ENCODE measurements at places on chromosomes 5 and 9.
A peak's percentile ranks its signal among the peaks of the same experiment; 100 is the strongest.

GRCh38 chr9:131675437-131676022, 64.3 kb downstream of the RAPGEF1 start:
- no peak for DNase-seq

- DNase-seq, result no peak
Observed at GRCh38 chr9:95852059-95853032, 23.1 kb upstream of the ERCC6L2 start.

DNA sequence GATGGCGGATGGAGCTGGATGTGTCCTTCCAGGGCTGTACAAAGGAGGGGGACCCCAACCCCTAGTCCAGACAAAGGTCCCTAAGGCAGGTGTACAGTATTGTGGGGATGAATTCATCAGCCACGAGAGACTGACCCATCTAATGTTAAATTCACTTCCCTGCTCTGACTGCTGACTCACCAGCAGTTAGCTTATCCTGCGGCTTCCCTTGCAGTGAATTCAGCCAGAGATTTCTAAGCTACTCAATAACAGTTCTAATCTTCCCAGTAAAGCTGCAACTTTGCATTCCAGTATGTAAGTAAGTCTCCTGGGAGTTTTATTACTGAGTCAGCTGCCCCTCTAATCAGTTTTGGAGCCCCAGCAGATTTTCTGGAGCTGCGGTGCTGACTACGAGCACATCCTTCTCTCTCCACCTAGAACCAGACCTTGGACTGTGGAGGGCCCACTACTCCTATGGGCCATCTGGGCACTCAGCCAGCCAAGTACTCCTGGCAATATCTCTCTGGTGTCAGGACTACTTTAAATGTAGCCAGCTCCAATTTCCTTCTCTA, 16.1 kb downstream of the B4GALT1 start:
- DNase-seq, result peak; percentile 73

GRCh38 chr5:81884871-81885270, 87.0 kb upstream of the ATG10 start:
- DNase-seq, result no peak

DNA sequence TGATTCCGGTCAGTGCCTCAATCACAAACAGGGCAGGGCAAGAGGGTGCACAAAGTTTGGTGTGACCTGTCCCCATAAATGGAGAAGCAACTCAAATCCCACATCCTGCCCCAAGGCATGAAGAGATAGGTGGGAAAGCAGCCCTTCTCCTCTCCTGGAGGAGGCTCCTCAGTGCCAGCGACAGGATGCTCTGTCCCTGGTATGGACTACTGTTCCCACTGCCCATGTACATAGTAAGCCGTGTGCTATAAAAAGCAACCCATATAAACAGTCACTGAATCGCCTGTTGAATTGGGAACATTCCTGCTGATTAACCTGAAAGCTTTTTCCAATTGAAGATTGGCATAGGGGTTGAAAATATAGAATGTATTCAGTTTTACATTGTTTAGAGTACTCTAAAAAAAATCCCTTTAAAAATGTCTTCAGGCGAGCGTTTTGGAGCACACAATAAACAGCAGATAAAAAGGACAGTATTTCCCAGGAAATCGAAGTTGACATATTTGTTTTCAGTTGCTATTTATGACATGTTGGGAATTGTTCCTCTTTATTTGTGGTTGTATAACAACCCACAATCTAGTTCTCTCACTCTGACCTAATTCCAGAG, 513.9 kb downstream of the DIRAS2 start:
- no peak for DNase-seq

- DNase-seq, result peak; percentile 67
Observed at GRCh38 chr9:34989946-34990635, 546 bp downstream of the DNAJB5 start.

DNA sequence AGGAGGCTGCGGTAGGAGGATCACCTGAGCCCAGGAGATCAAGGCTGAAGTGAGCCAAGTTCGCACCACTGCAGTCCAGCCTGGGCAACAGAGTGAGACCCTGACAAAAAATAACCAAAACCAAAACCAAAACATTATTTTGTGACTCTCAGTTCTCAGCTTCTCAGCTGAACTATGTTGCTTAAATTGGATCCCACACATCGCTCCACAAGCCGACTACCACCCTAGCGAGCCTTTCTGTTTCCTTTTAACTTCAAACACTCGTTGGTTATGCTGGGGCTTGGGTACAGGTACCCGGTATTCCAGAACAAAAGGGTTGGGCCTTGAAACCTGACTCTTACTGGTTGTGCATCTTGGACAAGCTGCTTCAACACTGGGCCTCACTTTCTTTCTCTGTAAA, 3.8 kb upstream of the PTGS1 start:
- DNase-seq, result no peak

DNA sequence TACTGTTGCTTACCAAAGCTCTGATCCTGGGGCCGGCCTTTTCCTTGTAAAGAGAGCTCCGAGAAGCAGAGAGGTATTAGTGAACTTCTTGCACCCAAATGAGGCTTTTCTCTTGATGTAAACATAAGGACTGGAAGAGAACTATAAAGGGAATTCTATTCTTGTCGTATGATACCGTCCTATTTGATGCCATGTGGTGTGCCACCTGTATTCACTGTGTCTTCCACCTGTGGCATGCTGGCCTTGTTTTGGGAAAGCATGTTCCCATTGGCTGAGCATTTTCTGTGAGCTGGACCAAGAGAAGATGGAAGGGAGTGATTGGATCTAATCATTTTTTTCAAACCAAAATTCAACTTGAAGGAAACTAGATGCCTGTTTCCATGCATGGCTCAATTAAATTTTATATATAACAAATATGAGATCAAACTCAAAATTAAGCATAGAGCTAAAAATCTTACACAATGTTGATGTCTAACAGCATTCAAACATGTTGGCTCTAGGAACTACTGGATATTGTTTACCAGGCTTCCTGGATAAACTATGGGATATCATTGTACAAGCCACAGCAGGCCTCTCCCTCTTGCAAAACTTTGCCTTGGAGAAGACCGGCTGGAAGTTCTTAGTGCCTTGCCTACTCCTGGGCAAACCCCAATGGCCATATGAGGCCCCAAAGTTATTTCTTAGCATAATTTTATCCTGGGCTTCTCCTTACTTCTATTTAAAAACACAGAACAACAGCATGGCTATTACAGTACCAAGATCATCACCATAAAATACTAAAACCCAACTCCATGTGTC, 115.3 kb downstream of the TSSK1B start:
- no peak for DNase-seq

DNA sequence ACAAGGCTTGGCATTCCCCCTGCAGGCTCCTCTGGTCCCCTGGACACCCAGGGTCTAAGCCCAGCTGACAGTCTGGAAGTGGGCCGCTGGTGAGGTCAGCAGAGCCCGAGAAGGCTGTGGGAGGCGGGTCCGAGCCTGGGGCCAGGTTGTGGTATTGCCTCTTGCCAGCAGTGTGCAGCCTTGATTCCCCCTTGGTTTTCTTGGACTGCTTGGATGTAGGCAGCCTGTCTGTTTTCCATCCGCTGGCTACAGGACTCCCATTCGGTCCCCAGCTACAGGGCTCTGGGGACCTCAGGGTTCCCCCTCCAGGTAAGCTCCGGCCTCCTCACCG, 1.6 kb downstream of the AIF1L start:
- no peak for DNase-seq

GRCh38 chr5:56941981-56942380, 9.9 kb downstream of the MIER3 start:
- no peak for DNase-seq

DNA sequence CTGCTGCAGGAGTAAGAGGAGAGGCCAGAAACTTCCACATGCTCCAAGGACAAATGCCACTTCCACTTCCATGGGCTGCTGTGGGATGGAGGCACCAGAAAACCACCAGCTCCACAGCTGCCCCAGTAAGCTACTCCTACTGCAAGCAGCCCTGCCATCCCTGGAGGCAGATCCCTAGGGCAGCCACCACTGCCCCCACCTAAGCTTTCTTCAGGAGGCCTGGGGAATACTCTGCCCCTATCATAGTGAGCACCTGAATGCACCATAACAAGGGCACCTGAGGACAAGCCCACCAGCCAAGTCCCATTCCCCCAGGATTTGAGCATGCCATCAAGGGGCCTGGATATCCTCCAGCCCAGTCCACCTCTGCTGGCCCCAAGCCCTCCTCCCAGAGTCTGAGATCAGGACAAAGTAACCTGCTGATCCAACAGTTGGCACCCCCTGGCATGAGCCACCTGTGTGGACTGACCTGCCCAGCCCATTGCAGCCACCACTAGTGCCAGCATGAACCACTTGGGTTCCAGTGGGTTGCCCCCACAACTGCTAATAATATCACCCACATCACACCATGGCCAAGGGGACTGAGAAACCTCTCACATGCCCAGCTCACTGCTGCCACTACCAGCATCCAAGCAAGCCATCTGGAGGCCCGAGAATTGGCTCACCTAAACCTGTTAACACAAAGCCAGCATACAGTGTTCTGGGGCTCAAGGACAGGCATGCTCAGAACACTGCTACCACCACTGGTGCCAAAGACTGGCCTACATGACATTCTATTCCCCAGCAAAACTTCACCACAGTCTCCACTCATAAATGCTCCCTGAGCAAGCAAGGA, 480.1 kb downstream of the CDH12 start:
- DNase-seq, result no peak

DNA sequence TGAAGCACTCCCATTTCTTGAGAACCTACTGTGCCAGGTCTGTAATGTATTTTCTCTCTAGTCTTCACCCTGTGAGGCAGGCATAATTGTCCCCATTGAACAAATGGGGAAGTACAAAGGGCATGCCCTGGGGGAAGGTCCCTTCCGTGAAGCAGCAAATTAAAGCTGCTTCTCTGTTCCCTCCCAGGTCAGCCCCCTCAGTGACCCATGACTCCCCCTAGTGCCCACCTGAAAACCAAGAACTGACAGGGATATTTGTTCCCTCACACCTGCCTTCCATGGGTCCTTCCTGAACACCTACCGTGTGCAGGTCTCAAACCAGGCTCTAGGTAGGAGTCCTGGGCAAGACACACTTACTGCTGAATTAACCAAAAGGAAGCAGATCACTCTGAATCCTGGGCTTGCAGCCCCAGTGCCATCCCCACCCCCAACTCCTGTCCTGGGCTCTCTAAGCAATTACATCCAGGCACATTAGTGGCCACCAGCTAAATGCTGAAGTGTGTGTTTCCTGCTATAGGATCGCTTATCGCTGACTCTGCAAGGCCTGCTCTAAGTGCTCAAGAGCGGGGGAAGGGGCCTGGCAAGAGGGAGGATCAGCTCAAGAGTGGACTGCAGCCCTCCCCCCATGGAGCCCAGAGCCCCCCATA, 254.8 kb downstream of the CDK5RAP2 start:
- no peak for DNase-seq

- DNase-seq, result no peak
Observed at GRCh38 chr9:123316053-123316718, 39.8 kb upstream of the CRB2 start.

GRCh38 chr5:9470410-9470809, 75.5 kb downstream of the SEMA5A start:
- no peak for DNase-seq

DNA sequence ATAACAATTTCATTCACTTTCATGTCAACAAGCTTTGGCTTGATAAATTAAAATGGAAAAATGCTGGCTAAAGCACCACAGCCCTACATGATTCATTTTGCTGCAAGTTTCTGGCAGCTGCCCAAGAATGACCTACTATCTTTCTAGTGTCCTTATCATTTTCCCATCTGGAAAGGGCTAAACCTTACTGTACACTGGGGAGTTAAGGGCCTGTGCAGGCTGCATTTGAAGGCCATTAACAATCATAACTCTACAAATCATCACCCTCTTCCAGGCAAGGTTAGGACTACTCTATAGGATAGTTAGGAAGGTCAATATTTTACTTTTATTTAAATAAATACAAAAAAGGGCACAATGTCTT, 579.7 kb upstream of the ZNF608 start:
- DNase-seq, result peak; percentile 35

- DNase-seq, result no peak
Observed at GRCh38 chr5:38831909-38832308, 13.9 kb upstream of the OSMR start.

GRCh38 chr9:33320568-33321261, 30.4 kb downstream of the NFX1 start:
- DNase-seq, result no peak

DNA sequence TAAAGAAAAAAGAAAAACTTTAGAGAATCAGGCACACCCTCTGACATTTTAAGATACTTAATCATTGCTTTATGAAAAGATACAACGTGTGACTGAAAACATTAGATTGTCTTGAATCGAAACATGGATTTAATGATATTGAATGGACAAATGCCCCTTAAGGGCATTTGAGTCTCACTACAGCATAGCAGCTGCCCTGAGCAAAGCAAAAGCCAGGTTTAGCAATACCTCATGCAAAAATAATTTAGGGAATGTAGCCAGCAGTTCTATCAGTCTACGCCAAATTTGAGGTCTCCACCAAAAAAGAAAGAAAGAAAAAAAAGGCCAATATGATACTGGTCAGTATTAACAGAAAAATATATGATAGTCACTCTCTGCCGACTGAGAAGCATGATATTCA, 56.6 kb upstream of the LMNB1 start:
- no peak for DNase-seq

All from left colon (tissue), 2 donors.